BE2C (cell line): ENCODE measurements at places on chromosomes 12 and 14.
A peak's percentile ranks its signal among the peaks of the same experiment; 100 is the strongest.

GRCh38 chr12:113758165-113758924 lies 207.8 kb downstream of the RBM19 start:
- no peak for DNase-seq

GRCh38 chr12:28569698-28570411 lies 379.6 kb downstream of the CCDC91 start:
- DNase-seq = no peak

GRCh38 chr12:97167598-97167997 lies 260.5 kb downstream of the NEDD1 start:
- no peak for DNase-seq

GRCh38 chr12:32470936-32471470 lies 71.6 kb downstream of the FGD4 start:
- DNase-seq = peak; percentile 16

DNA sequence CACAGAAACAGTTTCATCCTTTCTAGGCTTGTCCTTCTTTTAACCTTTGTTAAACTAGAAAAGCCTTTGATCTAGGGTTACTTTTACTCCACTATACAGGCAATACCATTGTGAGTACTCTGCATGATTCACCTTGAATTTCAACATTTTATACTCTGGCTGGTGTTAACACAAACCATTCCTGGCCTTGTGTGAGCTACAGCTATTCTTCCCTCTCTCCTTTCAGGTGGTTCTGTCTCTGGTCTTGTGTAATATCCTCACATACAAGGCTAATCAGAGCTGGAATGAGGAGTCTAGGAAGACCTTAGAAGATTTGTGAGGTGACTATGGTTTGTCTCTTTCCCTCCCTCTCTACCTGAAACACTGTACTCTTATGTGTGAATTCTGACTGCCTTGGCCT lies 837.4 kb upstream of the USP15 start:
- no peak for DNase-seq

DNA sequence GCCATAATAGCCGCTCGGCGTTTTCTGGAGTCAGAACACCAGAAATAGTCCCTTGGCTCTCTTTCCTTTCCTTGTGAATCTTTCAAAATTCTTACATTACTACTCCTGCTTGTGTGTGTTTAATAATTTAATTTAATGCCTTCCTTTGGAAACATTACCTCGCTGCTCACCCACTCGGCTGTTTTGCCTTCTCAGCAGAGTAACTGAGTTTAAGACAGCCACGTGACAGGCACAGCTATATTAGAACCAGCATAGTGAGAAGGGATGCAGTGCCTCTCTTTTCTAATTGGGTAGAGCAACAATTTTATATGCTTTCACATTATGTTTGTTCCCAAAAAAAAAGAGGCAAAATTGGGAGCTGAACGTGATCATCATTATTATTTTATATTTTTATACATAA lies 107.6 kb downstream of the ETV6 start:
- no peak for DNase-seq

- no peak for DNase-seq
Measured at GRCh38 chr12:47236109-47236714, 156.5 kb upstream of the AMIGO2 start.

DNA sequence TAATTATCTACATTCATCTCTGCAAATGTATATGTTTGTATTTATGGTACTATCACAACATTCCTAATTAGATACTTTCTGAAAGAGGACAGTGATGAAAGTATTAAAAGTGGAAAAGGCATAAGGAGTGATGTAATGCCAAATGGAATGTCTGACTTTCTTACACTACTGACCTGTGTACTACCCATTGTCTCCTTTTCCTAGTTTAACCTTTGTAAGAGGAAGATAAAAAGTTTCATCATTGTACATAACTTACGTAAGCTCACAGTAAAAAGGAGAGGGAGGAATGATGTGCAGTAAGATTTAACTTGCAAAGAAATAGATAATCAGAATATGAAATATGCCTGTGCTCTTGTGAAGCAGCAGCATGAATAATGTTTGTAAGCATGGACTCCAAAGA lies 55.9 kb downstream of the SOX5 start:
- no peak for DNase-seq

- DNase-seq = no peak
Measured at GRCh38 chr12:115640929-115641328, 636.6 kb downstream of the MED13L start.

DNA sequence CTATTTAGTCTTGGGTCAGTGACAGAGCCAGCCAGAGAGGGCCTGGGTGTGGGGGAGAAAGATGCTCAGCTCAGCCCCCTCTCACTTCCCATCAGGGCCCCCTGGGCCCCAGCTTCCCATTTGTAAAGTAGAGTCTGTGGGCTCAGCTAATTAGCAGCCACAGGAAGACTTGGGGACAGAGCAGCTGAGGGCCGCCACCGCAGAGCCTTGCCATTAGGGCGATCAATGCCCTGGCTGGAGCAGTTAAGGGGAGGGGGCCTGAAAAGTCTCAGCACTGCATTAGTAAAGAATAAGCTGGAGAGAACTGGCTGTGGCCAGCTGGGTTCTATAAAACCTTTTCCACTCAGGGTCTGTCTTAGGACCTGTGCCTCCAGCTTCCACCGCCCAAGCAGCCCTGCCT lies 2.7 kb downstream of the PLEKHD1 start:
- no peak for DNase-seq

- no peak for DNase-seq
Measured at GRCh38 chr14:73238424-73238852, 1.1 kb downstream of the PAPLN start.

GRCh38 chr12:86917121-86917520 lies 660.9 kb upstream of the MGAT4C start:
- no peak for DNase-seq

DNA sequence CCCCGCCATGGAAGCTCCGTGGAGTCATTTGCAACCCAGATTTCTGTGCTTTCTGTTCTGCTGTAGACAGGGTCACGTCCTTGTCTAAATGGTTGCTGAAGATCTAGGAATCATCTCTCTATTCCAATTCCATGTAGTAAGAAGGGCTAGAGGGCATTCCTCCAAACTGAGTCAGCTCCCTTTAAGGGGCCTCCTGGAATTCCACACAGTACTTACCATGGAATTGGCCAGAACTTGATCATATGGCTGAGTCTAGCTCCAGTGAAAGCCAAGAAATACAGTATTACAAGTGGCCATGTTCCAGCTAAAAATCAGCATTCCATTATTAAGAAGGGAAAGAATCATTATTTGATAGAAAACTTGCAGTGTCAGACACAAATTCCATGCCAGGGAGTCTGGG lies 171.9 kb downstream of the PRKCH start:
- DNase-seq = no peak

DNA sequence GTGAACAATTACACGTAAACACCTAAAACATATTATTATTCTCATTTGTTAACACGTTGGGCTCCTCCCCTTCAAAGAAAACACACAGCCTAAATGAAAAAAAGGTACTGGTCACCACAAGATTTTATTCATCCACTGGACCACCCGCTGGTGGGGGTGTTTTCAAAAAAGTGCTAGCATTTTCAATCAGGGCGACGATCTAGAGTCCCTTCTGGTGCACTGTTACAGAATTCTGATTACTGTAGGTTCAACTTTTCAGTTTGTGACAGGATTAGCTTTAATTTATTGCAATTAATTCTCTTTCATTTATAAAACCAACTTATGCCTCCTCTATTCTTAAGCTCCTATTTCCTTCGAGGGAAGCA lies 443 bp downstream of the MAGOHB start:
- DNase-seq = no peak

- DNase-seq = no peak
Measured at GRCh38 chr14:91279354-91279753, 34.9 kb upstream of the GPR68 start.

DNA sequence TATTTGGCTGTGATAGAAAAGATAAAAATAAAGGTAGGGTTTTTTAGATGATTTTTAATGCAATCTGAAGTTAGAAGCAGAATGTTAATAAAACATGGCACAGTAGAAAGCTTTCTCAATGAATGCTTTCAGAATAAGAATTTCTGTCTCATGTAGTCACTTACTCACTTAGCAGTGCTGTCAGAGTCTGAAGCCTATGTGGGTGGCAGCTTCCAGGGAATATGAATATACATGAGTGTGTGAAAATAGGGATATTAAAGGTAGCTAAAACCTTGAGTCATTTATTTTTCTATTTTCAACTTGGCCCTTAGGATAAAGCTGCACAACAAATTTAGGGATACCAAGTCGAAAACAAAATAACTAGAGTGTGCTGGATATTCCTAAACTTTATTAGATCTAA lies 427.9 kb downstream of the AEBP2 start:
- no peak for DNase-seq
